Muscle of back (tissue), 13 donors: ENCODE measurements at places on chromosomes 2 and 18. TPM values are rescaled to one million over a fixed set of nuclear protein-coding genes. Genes with fewer than 3 reads are reported as not detected.

DNA sequence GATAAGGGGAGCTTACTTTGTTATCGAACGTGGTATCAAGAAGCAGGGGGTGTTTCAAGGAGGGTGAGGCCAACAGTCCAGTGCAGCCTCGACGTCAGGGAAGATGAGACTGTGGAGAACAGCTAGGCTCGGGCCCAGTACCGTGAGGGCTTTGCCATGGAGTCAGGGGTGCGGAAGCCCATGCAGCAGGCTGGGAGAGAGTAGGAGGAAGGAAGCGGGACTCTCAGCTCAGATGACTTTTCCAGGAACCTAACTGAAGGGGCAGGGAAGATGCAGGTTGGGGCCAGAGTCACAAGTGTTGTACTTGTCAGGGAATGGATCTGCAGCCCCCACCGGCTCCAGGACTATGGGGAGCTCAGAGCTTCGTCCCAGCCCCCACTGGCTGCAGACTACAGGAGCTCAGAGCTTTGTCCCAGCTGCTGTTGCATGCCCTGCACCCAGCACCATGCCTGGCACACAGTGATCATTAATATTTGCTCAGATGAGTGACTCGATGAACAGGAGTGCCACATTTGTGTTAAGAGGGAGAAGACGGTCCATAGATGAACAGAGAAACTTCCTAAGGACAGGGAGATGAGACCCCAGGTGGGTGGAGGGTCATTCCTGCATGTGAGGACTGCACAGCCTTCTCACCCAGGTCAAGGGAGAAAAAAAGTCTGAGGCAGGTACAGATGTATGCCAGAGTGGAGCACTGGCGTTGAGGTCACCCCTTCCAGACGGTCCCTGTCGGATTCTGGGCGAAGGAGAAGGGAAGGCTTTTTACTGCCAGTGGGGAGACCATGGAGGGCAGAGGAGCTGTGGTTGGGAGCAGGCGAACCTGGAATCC lies 36.4 kb downstream of the PTGR3 start:
- DNase-seq = no peak

- DNase-seq = no peak
Observed at GRCh38 chr2:225011585-225011984, 30.7 kb downstream of the DOCK10 start.

DNA sequence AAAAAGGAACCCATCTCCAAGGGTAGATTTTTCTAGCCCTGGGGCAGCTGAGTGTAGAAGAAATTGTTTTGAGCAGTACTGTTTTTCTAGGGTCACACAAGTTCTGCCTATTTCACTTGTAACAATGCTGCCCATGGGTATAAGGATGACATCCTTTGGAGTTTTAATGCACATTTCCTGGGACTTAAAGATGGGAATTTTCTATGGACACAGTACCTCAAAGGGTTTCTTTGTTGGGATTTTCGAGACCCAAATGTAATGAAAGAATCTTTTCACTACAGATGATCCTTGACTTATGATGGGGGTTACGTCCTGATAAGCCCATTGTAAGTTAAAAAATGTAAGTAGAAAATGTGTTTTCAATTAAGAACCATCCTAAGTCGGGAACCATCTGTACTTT lies 31.8 kb downstream of the CDC42EP3 start:
- DNase-seq = no peak

GRCh38 chr2:97911206-97911921 lies 84.4 kb downstream of the TMEM131 start:
- DNase-seq = no peak

The SERPINB11 gene
- not detected for polyA plus RNA-seq

GRCh38 chr18:51639541-51639940 lies 442.1 kb upstream of the MEX3C start:
- no peak for DNase-seq

The INO80C gene
- 25.5 TPM for polyA plus RNA-seq

The PRKD3 gene
- 31.2 TPM for polyA plus RNA-seq

The EPAS1 gene
- 32.3 TPM for polyA plus RNA-seq

The MOB4 gene
- polyA plus RNA-seq = 47.3 TPM

DNA sequence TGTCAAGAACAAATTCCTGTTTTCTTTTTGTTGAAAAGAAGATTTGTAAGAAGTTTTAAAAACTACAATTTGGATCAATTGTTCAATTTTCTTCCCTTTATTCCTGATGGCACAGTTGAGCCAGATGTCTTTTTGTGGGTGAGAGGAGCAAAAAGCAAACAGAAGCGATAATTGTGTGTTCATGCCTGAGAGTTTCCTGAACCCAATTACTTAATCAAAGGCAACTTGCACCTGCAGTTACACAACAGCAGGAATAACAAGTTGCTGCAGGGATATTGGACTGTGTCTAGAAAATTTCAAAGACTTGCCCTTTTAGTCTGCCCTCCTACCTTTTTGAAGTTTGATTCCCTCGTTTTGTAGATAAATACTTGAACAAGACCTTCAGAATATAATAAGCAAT lies 383.6 kb downstream of the DSEL start:
- DNase-seq = no peak

GRCh38 chr2:105393373-105394055 lies 5.3 kb downstream of the FHL2 start:
- peak; percentile 66 for DNase-seq

The ANXA4 gene
- polyA plus RNA-seq = 25.9 TPM

GRCh38 chr2:23554054-23554697 lies 169.2 kb downstream of the KLHL29 start:
- DNase-seq = peak; percentile 91

The RAD51AP2 gene
- polyA plus RNA-seq = 0.16 TPM

GRCh38 chr2:28406276-28407096 lies 13.8 kb downstream of the FOSL2 start:
- DNase-seq = no peak

DNA sequence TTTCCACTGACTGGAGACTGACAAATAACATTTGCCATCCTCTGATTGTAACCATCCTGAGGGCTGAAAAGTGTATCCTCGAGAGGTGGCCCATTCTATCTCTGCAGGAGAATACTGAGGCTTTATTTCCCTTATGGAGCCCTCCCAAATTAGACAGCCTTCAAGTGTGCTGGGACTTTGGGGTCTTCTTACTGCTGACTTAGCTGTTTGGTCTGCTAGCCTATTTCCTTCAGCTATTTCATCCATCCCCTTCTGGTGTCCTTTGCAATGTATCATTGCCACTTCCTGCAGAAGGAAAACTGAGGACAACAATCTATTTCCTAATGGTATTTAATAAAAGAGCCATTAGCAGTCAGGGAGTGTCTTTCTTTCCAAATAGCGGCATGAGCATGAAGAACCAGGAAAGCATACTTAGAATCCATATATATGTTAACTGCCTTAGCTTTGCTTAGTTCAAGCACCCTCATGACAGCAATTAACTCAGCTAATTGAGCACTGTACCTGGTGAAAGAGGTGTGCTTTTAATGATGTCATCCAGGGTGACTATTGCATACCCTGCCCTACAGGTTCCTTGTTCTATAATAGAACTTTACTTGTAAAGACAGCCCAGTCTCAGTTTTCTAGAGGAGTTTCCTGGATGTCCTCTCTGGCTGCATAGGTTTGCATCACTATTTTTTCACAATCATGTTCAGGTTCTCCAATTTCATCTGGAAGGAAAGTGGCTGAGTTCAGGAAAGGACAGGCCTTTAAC lies 24.0 kb downstream of the CMPK2 start:
- DNase-seq = no peak

The RPE gene
- polyA plus RNA-seq = 31.6 TPM

- DNase-seq = no peak
Observed at GRCh38 chr2:172836347-172836821, 100.7 kb downstream of the RAPGEF4 start.

The AQP4 gene
- polyA plus RNA-seq = 0.46 TPM

The FMNL2 gene
- 21.4 TPM for polyA plus RNA-seq

- DNase-seq = no peak
Observed at GRCh38 chr18:67301592-67301991, 214.9 kb downstream of the DSEL start.

DNA sequence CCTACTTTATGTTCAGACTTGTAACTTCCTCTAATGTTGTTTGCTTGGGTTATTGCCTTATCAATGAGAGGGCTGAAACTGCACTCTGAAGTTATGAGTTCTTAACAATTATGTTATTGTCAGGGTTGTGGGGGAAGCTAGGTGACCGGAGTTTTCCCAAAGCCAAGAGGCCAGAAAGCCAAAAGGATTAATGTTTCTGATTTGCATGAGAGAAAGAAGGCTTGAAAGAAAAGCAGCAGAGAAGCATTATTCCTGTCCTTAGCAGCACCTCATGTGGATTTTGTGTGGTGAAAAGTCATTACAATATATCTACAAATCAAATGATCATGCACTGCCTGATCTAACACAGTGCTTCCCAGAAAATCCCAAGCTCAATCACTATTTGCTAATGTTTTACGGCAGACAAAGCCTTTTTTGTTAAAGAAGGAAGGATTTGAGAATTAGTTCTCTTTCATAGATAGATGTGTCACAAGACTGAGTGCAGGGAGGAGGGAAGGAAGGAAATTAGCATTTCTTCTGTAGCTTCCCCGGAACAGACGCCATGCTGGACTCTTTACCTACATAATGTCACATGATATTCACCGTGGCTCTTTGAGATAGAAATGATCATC lies 203.2 kb downstream of the ALK start:
- no peak for DNase-seq

DNA sequence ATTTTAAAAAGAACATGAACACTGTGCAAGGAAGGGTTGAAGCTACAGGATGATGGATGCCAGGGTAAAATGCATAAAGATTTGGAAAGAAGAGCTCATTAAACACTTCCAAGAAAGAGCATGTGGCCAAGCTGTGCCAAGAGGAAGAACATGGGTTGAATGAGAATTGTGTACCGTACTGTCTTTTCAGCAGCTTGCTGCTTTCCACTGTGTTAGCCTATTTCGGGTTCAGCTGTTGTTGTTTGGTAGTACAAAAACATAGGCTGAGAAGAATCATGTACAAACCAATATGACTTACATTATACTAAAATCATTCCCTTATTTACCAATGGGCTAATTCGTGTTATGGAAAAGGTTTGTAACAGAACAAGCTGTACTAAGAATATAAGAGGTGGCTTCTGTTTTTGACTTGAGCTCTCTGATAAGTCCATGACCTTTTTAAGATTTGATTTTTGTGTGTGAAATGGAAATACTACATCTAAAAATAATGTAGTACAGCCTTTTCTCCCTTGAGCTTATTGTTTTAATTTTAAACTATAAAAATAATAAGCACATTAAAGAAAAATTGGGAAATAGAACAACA lies 188.3 kb upstream of the STON1 start:
- no peak for DNase-seq

The STARD7 gene
- polyA plus RNA-seq = 121 TPM

The TMEM247 gene
- not detected for polyA plus RNA-seq

GRCh38 chr2:44929735-44930273 lies 11.7 kb upstream of the SIX3 start:
- no peak for DNase-seq

GRCh38 chr2:99159594-99159993 lies 4.8 kb downstream of the LIPT1 start:
- DNase-seq = no peak

The MARCHF4 gene
- not detected for polyA plus RNA-seq

The KCNIP3 gene
- 9.4 TPM for polyA plus RNA-seq

The EN1 gene
- 10.1 TPM for polyA plus RNA-seq

The MC2R gene
- polyA plus RNA-seq = 0.17 TPM

DNA sequence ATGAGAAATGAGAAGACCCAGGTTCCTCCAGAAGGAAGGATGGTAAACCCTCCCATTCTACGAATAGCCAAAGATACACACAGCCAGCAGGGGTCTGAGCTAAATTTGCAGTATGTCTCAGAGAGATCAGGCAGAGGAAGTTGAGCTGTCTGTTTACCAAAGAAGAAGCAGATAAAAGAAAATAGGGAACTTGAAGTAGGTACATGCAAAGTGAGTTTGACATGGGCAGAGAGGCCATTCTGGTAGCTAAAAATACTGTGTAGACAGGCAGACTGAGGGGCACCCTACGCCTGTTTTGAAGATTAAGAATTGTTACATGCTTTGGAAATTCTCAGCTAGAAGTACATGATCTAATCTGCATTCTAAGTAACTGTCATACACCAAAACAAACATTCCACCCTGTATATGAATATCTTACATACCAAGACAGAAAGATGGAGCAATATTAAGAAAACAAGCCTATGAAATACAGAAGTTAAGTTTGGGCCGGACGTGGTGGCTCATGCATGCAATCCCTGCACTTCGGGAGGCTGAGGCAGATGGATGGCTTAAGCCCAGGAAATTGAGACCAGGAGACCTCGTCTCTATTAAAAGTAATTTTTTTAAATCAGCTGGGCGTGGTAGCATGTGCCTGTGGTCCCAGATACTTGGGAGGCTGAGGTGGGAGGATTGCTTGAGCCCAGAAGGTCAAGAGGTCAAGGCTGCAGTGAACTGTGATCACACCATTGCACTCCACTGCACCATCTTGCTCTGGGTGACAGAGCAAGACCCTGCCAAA lies 157.9 kb downstream of the ANKRD44 start:
- no peak for DNase-seq

DNA sequence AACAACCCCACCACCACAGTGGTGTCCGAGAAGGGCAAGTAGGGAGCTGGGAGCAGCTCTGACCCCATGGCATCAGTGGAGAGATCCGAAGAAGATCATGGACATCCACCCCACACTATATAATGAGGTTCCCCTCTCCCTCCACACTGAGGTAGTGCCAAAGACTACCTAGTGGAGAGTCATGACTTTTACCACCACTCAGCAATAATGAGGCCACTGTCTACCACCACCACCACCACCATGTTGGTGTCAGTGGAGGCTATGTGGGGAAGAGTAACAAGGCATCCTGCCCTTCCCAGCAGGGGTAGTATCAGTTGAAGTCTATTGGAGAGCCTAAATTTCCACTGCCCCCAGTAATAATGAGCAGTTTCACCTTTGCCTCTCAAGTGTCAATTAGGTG lies 321.7 kb upstream of the ZC3H15 start:
- no peak for DNase-seq

- no peak for DNase-seq
Observed at GRCh38 chr2:232295971-232296370, 82.6 kb upstream of the ALPP start.
